ENCODE measurements at places on chromosomes 1 and 21.

DNA sequence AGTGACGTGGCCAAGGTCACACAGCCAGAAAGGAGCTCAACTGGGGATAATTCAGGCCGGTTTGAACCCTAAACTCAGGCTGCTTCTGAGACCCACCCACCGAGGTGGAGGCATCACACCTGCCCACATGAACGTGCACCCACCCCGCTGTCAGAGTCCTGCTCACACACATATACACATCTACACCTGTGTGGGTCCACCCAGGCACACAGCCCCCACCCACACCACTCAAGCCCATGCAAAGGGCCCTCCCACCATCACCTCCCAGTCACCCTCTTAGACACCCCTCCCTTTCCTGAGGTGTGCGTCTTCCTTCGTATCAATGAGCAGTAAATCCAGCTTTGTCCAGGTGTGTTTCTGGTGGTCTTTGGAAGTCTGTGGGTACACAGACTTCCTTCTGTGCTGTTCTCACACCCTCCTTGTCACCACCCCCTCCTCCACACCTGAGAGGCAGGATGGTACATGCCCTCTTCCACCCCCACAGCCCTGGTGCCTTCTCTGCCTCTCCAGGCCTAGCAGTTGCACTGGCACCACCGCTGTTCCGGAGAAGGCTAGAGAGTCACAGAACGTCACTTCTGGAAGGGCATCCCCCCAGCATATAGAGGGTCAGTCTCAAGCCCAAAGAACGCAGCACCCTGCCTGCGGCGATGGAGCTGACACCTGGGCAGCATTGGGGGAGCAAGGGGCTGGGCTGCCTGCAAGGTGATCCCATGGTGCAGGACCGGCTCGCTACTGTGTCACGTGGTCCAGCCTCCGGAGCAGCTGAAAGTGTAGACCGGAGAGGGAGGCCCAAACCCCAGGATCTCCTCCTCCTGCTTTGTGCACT lies 18.9 kb upstream of the FAM131C start:
- DNase-seq: no peak

GRCh38 chr21:41953831-41954653 lies at the start of gene C2CD2:
Gene C2CD2, minus strand, starts transcription at chr21:41954018. Its CDS starts 370 bp downstream, at chr21:41953648.
- no peak for DNase-seq

DNA sequence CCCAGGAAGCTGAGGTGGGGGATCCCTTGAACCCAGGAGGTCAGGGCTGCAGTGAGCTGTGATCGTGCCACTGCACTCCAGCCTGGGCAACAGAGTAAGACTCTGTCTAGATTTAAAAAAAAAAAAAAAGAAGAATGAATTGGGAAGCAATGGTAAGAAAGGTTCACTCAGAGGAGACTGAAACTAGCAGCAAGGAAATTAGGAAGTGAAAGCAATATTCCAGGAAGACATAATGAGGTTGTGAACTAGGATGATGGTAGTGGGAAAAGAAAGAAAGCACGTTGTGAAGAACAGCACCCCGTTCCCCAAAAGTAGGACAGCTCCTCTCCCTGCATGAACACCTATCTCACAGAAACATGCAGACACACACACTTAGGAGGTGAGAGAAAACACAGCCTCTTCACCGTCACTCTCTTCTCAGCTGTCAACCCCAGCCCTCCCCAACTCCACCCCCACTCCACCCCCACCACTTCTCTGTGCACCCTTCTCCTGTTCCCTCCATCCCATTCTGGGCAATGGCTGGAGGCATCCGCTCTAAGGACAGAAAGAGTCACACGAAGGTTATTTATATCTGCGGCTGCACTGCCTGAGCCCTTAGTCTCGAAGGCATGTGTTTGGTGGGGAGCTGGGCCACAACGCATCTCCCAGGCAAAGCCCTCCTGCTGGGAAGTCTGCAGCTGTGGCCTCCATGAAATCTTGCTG lies 101.8 kb upstream of the LPGAT1 start:
- no peak for DNase-seq

GRCh38 chr1:109050228-109050995 lies 8.5 kb upstream of the WDR47 start:
- DNase-seq: no peak

DNA sequence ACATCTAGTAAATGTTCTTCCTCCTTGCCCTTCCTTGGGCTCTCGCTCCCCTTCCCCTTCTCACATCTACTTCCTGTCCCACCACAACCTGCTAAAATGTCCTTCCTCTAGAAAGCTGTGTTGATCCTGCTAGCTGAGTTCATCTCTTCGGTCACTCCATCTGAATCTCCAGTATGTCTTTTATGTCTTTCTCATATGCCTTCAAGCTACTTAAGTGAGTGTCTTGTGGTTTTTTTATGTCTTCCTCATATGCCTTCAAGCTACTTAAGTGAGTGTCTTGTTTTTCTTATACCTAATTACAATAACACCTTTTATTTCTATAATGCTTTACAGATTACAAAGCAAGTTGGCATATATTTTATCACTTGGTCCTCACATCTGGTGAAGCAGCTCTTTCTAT lies 33.9 kb downstream of the CSF1 start:
- no peak for DNase-seq

- peak; percentile 59 for DNase-seq
Measured at GRCh38 chr1:209627732-209628196, 24.5 kb downstream of the LAMB3 start.

DNA sequence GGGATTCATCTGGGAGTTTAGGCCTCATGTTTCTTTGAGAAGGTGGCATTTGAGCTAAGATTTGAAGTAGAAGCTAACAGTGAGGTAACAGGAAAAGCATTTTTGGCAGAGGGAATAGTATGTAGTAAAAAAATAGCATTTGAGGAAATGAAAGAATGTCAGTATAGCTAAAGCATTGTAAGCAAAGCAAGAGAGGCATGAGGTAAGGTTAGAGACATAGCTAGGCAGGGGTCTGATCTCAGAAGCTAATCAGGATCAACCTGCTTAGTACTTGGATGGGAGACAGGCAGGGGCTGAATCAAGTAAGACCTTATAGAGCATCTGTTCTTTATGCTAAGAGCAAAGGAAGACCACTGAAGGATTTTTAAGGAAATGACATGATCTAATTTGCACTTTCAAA lies 4.0 kb downstream of the POLR3C start:
- no peak for DNase-seq

DNA sequence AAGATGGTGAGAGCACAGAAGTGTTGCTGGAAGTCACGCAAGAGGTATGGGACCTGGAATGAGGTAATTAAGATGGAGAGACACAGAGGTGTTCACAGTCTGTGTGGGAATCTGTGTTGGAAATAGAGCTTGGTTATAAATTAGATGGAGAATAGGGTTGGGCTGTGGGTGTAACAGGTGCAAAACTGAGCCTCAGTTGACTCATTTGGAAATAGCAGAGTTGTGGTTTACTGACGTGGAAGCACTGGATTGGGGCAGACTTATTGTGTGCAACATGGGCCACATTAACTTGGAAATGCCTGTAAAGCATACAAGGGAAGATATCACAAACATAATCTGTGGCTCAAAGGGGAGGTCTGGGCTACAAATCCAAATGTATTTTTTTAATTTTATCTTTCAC lies 13.0 kb downstream of the CAMSAP2 start:
- no peak for DNase-seq

DNA sequence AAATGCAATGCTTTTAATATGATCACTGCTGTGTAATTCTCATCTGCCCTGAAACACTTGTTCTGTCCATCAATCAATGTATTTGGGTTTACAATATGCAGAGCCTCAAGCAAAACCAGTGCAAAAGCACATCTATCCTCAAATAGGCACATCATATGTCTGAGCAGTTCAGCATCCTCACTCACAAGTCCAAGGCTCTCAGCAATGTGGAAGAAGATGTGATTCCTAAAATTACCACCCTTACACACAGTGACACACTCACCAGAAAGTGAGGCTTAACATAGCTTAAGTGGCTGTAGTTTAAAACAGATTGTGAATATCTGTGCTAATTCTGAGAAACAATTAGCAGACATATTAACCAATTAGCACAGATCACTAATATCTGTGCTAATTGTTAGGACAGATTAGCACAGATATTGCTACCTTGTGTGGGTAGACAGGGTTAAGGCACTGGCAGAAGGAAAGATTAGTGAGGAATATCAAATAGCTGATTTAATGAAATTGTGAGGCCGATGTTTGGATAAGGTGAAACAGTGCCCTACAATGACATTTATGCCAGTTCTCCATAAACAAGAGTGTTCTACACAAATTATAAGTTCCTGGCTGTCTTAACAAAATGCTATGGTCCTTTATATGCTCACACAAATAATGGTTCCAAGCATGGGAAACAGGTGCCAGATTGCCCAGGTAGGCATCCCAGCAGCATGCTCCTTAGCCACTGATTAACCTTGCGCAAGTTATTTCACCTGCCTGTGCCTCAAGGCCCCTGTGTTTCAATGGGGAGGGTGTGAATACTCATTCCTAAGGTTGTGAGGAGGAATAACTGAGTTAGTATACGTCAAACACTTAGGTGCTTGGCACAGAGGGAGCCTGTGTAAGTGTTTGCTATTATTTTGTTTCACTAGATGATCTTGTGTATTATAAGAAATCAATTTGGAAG lies 41.7 kb downstream of the MRPL39 start:
- no peak for DNase-seq

GRCh38 chr1:35530168-35530567 lies 27.0 kb downstream of the KIAA0319L start:
- no peak for DNase-seq

GRCh38 chr21:22890656-22891055 lies 1892.4 kb downstream of the NCAM2 start:
- DNase-seq: no peak

DNA sequence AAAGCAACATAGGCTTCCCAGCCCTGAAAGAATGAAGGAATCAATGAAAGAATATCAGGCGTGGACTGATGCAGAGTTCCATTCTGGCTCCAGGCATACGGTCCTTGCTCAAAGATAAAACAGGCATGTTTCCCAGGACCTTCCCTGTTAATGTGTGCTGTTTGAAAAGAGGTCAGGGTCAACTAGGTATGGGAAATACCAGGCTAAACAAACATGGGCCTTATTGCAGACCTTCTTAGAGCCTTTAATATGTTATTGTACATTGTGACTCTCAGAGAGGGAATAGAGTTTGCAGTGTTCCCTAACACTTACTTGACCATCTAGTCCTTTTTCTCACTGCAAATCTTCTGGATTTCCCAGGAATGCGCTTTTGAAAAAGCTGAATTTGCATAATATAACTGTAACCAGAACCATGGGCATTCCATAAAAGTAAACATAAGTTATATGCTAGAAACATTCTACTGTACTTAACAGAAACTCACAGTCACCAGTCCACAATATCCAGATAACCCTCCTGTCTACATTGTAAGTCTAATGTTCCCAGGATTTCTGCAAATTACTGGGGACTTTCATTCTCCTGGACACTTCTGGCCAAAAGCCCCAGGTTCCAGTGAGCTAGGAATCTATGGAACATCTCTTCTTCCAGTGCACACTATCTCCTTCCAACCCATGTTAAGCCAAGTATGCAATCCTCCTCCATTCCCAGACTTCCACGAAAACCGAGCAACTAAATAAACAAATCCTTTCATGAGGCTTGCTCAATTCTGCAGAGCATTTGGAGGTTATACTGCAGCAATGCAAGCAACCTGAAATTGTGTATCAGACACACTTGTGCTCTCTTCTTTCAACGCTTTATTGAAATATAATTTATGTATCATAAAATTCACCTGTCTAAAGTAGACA lies 486.6 kb downstream of the SETD4 start:
- no peak for DNase-seq

GRCh38 chr21:35159881-35160280 lies 110.8 kb upstream of the RUNX1 start:
- DNase-seq: no peak

GRCh38 chr1:51877434-51878307 lies 856 bp downstream of the NRDC start:
- no peak for DNase-seq

DNA sequence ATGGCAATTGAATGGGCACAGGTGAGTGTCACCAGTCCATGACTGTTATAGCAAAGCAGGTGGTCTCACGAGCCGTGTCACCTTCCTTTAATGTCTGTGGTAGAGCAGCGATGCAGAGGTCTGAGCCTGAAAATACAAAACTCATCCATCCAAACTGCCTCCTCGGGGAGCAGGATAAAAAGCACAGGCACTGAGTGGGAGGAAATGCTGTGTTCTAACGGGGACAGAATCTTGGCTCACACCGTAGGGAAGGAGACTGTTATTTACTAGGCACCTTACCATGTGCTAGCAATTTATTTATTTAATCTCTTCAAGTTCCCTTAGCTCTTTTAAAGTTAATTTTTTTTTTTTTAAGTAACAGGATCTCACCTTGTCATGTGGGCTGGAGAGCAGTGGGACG lies 1.2 kb downstream of the ASCL5 start:
- no peak for DNase-seq

DNA sequence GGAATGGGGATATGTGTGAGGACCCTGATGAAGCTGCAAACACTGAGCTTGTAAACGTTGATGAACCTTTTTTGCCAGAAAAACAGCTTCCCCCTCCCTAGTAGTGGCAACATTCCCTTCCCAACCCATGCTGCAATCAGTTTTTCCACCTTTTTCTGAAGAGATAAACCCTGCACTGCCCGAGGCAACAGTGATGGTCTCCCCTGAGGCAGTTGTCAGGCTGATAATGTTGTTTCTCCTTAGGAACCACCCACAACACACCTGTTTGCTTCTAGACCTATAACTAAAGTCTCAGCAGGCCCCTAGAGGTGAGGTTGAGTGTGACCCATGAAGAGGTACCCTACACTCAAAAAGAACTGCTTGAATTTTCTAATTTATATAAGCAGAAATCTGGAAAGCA lies 922.4 kb upstream of the ADGRL4 start:
- DNase-seq: no peak

- DNase-seq: no peak
Measured at GRCh38 chr1:64072089-64072793, 131.2 kb upstream of the UBE2U start.

- no peak for DNase-seq
Measured at GRCh38 chr21:41361053-41361785, 608 bp upstream of the MX2 start.

GRCh38 chr1:247487057-247487456 lies 29.2 kb upstream of the OR2B11 start:
- DNase-seq: no peak

- DNase-seq: peak; percentile 68
Measured at GRCh38 chr21:45880097-45881068, 101.2 kb upstream of the COL6A1 start.

DNA sequence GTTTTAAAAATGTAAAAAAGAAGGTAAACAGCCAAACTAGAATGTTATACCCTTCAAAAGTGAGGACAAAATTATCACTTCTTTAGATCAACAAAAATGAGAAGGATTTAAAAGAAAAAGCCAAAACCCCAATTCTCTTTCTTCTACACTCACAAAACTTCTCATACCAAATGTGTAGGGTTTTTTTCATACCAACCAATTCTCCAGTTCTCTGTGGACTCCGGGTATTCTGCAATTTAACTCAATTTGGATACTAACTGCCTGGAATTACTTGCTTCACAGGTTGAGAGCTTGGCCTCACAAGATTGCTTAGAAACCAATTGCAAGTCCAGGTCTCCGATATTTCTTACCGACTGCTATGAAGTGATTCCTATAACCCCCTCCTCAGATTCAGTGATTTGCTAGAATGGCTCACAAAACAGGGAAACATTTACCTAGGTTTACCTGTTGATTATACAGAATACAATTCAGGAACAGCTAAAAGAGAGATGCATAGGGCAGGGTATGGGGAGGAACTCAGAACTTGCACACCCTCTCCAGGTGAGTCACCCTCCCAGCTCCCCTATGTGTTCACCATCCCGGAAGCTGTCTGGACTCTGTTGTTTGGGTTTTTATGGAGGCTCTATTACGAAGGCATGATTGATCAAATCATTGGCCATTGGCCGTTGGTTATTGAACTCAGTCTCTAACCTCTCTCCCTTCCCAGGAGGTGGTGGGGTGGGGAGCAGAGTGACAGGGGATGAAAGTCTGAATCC lies 67.1 kb downstream of the CAMTA1 start:
- DNase-seq: no peak

- DNase-seq: no peak
Measured at GRCh38 chr1:41866285-41866684, 52.4 kb downstream of the HIVEP3 start.

All from CD4-positive, alpha-beta memory T cell (primary cell).